ENCODE measurements at places on chromosomes 1 and 21.

DNA sequence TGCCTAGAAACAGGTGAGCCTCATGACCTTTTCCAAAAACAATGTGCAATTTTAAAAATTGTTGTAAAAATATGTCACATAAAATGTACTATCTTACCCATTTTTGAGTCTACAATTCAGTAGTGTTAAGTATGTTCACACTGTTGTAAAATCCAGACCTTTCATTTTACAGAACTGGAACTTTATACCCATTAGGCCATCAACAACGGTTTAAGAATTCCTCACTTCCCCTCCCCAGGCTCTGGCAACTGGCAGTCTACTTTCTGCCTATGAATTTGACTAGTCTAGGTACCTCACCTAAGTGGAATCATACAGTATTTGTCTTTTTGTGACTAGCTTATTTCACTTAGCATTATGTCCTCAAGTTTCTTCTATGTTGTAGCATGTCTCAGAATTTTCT is 8.6 kb downstream of the CTSE start:
- DNase-seq: no peak

DNA sequence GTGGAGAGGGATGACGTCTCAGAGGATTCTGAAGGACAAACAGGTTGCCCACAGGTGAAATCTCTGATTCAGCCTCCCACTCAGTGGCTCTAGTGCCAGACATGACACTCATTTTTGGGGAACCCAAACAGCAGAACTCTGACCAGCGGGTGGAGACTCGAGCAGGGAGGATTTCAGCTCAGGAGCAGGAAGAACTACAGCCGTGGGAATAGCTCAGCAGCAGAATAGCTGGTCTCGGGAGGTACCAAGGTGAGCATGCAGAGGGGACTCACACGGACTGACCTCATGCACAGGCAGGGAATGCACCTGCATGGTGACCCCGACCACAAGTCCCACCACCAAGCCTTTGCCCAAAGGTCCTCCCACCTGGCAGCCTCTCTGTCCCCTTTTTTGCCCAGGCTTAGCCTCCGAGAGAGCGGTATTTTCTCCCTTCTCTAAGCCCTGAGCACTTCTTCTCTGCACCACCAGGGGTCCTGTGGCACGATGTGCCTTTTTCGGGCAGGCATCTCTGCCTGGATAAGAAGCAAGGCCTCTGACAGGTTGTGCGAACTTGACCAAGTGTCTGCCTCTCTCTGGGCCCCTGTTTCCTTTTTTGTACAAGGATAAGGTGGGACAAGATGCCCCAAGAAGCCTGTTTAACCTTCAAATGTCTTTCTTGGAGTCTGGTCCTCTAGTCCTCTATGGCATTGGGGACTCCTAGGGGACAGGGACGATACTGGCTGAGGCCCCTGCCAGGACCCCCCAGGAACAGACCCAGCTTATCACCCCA is 8.8 kb upstream of the FGR start:
- no peak for DNase-seq

DNA sequence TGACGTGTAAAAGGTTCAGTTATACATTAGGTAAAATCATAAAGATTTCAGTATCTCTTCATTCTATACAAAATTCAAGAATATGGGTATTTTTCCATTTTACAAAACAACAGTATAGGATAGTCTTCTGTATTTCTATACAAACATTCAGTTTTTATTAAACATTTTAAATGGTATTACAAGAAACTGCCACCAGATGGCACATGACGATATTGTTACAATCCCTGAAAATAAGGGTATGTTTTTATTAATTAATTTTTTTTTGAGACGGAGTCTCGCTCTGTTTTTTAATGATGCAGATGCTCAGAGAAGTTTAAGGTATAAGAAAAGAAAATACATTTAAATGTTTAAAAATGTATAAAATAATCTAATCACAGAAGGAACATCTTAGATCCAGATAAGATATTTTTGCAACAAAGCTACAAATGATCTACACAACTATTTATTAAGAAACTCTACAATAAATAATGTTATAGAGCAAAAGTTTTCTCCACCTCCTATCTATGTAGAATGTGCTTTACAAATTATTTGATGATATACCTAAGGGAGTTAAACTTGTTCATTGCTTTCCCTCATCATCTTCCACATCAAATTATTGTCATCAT is 23.5 kb upstream of the RSBN1 start:
- DNase-seq: peak; percentile 10

DNA sequence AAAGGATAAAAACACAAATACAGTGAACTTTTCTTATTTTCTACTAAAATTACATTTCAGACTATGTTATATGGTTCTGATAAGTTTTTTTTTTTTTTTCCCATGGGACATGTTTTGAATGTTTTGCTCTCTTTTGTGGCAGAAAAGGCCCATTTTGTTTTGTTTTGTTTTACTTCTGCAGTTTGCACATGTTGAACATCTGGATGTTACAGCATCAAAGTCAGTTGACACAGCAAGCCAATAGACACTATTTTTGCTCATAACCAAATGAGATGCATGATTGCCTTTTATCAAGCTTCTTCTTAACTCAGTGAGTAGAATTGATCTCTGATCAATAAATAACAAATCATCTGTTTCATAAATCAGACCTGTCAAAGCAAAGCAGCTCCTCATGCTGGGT is 904.2 kb downstream of the ADGRL2 start:
- no peak for DNase-seq

DNA sequence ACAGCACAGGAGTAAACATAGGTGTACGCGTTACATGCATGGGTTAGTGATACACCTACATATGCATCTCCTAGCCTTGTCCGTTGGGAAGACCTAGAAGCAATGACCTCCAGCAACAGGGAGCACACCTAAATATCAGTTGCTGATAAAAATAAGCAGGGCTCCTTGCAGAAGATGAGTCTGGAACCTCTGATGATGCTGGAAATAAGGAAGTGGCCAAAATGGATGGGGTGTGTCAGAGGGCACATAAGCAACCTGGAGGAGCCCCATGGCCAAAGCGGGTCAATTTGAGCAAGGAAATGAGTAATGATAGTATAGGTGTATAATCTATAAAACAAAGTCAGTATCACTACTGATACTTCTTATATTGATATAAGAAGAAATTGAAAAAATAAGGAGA is 13.7 kb downstream of the ADARB1 start:
- DNase-seq: no peak

- DNase-seq: peak; percentile 41
These were observed 138.5 kb downstream of the SLC45A1 start for GRCh38 chr1:8456308-8456912.

- no peak for DNase-seq
These were observed 4.1 kb downstream of the HEYL start for GRCh38 chr1:39635205-39635870.

DNA sequence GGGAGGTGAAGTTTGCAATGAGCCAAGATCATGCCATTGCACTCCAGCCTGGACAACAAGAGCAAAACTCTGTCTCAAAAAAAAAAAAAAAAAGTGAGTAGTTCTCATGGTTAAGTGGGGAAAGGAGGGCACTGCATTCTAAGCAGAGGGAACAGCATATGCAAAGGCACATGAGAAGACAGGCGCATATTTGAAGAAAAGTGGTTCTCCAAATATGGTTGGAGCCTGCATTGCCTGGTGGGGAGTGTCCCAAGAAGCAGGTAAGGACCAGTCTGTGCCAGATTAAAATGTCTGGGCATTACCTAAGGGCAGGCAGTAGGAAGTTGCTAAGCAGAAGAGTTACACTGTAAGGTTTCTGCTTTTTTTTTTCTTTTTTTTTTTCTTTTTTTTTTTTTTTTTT is 2.5 kb upstream of the KPNA6 start:
- no peak for DNase-seq

GRCh38 chr1:7218210-7218832 is 433.1 kb downstream of the CAMTA1 start:
- DNase-seq: no peak

DNA sequence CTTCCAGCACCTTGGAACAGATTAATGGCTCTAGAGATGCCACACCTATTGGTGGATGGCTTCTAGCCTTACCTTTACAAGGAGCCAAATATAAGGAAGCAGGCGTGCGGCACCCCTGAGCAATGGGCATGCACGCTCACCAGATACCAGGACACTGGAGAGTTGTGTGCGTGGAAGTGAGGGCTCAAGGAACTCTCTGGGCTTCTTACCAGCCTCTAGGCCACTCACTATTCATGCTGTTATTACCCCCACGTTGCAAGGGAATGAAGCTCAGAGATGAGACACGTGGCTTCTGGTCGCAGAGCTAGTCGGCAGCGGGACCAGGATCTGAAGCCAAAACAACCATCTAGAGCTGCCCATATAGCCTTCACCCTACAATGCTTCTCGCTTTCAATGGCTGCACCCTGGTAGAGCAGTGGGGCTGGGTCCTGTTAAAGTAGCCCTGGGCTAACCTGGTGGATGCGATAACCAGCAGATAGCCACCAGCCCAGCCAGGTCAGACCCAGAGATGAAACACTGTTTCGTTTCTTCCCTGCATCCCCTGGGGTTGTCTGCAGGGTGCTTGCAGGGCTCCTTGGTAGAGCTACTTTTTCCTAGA is 396.4 kb upstream of the VAMP3 start:
- no peak for DNase-seq

DNA sequence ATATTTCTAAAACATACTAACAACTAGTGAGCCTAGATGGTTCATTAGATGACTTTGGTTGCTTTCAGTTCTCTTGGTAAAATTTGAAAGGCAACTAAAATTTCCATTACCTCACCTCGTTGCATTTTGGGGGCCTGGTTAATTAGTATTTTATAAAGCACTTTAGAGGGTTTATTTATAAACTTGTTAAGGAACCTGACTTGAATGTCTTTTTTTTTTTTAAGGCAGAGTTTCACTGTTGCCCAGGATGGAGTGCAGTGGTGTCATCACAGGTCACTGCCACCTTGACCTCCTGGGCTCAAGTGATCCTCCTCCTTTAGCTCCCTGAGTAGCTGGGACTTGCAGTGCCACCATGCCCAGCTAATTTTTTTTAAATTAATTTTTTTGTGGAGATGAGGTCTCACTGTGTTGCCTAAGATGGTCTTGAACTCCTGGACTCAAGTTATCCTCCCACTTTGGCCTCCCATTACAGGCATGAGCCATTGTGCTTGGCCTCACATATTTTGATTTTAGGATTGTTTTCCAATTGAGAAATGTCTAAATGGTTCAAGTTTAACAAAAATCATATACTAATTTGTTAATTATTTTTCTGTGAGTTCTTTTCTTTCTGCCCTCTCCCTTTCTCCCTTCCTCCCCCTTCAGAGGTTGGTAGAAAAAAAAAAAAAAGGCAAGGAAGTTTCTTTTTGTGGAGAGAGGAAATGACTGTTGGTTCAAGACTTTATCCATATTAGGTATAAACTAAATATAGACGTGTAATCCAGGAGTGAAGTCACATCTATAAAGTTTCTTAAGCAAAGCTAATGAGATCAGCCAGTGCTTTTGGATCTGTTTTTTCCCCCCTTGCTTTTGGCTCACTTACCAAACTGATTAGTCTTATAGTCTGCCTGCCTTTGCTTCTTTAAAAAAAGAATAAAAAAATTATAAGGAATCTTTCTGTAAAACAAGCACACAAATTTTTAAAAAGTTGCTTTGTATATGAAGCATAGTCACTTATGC is 24.7 kb downstream of the CLIC4 start:
- DNase-seq: peak; percentile 89

- no peak for DNase-seq
These were observed 9.1 kb upstream of the GALNT2 start for GRCh38 chr1:230057681-230058565.

- DNase-seq: no peak
These were observed 152.0 kb upstream of the GRIK3 start for GRCh38 chr1:37186246-37186756.

GRCh38 chr1:117076648-117077047 is 16.5 kb downstream of the TTF2 start:
- DNase-seq: no peak

- DNase-seq: no peak
These were observed 1.1 kb downstream of the FALEC start for GRCh38 chr1:150516616-150517015.

GRCh38 chr1:54883349-54884102 is 3.5 kb downstream of the DHCR24 start:
- peak; percentile 56 for DNase-seq

GRCh38 chr1:100034470-100034869 is 64.7 kb downstream of the SLC35A3 start:
- DNase-seq: no peak

- DNase-seq: no peak
These were observed 9.8 kb upstream of the P3R3URF start for GRCh38 chr1:46186076-46186475.

DNA sequence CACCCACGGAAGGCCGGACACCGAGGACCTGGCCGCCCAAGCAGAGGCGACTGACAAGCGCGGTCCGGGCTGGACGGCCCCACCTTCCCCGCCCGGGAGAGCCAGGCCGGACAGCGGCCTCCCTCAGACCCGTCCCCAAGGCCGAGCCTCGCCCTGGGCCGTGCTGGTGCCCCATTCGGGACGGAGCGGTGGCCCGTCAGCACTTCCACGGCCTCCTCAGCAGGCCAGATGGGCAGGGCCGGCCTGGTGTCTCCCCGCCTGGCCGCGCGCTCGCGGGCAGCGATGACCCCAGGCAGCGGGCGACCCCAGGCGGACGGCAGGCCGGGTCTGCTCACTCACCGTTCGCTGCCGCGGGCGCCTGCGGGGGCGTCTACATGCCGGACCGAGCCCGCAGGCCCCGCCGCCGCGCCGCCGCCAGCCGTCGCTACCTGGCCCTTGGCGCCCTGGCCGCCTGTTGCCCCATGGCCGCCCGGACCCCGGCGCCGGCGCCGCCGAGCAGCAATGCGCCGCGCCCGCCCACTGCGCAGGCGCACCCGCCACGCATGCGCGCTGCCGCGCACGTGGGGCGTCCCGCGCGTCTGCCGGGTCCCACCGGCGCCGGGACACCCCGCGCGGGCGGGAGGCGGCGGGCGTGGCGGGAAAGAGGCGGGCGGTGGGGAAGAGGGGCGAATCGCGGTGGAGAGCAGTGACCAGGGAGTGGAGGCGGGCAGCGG is at the start of gene NADK:
Gene NADK (minus strand): TSS at position 521 of the 713 bp plus-strand sequence. CDS start 13,064 bp downstream, outside the sequence.
- DNase-seq: no peak

DNA sequence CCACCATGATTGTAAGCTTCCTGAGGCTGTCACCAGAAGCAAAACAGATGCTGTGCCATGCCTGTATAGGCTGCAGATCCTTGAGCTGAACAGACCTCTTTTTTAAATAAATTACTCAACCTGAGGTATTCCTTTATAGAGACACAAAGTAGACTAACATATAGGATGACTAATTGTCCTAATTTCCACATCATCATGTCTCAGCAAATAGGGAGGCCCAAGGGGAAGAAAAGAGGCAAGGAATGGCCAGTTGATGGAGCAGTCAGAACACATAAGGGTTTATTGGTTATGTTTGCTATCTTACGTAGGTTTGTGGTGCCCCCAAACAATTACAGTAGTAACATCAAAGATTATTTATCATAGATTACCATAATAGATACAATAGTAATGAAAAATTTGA is 126.2 kb downstream of the RASAL2 start:
- no peak for DNase-seq

DNA sequence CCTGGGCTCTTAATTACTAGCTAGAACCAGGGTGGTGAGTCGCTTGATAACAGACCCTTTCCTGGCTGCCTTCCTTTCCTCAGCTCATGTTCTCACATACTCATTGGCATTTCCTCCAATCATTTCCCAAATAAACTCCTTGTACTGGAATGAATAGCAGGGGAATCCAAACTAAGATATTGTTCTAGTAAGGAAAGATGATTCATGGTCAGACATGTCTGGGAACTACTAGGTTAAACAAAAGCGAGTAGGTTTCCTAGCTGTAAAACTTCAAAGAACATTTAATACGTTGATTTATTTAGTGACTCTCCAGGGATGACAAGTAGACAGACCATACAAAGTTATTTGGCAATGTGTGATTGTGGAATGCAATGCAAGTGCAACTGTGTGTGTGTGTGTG is 121.2 kb upstream of the KCNJ6 start:
- peak; percentile 11 for DNase-seq
